Adrenal gland (tissue), 19 donors: ENCODE measurements at places on chromosomes 6 and 20. TPM values are rescaled to one million over a fixed set of nuclear protein-coding genes. Genes with fewer than 3 reads are reported as not detected.

DNA sequence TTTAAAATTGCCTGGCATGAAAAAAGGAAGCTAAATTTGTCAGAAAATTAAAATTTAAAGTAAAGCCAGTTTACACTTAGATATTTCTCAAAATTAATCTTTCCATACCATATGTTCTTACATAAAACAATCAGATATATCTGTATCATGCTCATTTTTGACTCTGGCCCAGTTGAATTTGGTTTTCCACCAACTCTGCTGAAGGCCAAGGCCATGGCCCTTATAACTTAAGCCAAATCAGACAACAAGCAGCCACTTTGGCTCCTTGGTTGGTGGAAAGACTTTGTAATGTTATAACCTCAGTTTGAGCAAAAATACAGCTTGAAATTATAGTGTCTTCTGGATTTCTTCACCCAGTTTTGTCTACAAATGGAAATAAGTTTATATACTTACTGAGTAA is 97.3 kb downstream of the CENPW start:
- no peaks in the 10 kb centered on the region for H3K36me3 ChIP-seq
- peak; percentile 26 for DNase-seq
- no peaks in the 10 kb centered on the region for H3K27me3 ChIP-seq
- no peak overlapping the region for H3K27ac ChIP-seq
- no peak overlapping the region for H3K4me3 ChIP-seq

DNA sequence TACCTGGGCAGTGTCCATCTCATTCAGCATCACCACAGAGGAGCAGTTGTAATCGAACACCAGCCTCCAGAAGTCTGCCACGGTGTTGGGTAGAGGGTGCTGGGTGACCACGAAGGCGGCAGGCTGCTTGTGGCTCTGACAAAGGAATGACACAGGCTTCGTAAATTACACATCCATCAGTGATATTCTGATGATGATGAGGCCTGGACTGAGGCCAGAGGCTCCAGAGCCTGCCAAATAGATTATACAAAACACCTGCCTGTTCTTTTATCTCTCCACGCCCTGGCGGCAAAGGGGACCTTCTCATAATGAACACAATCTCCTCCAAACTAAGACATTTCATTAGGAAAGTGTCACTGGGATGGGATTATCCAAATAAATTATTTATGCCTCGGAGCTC is 480.2 kb upstream of the CHD6 start:
- no peak for DNase-seq
- H3K27me3 ChIP-seq: no peaks in the 10 kb centered on the region
- H3K4me3 ChIP-seq: no peak overlapping the region
- H3K27ac ChIP-seq: no peak overlapping the region
- no peaks in the 10 kb centered on the region for H3K36me3 ChIP-seq

DNA sequence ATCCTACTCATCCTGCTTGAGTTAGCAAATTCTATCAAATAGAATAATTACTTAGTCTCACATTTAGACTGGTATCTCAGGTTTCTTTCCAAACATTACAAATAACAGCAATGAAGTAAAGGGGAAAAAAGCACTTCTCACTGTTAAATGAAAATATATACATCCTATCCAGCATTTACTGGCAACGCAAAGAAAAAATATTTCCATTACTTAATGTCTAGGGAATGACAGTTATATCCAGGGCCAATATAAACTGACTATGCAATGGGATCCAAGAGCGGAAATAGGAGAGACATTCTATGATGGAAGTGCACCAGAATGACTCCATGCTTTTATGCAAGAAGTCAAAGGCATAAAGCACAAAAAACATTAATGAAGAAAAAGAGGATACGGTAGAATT is 60.3 kb downstream of the ME1 start:
- H3K27me3 ChIP-seq: no peaks in the 10 kb centered on the region
- H3K4me3 ChIP-seq: no peak overlapping the region
- H3K4me1 ChIP-seq: peaks cover 4% of the 10 kb centered on the region
- H3K27ac ChIP-seq: no peak overlapping the region

DNA sequence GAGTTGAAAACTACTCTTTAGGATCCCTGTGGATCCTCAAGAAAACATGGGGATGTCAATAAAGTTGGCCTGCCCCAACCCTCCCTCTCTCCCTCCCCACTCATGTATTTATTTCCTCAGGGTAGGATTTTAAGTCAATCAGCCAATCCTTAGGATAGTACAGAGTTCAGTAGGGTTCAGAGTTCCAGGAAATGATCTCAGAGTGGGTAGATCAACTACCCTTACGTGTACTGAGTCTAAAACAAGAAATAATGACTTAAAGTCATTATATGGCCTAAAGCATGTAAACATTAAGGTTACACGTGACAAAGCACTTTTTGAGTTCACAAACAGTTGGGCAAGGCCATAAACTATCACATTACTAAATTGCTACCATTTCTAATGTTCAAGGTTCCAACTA is 47.2 kb upstream of the REV3L start:
- H3K4me3 ChIP-seq: no peak overlapping the region
- H3K4me1 ChIP-seq: peaks cover 20% of the 10 kb centered on the region
- no peaks in the 10 kb centered on the region for H3K36me3 ChIP-seq
- H3K27me3 ChIP-seq: no peaks in the 10 kb centered on the region
- no peak for DNase-seq
- no peak overlapping the region for H3K27ac ChIP-seq

- no peaks in the 10 kb centered on the region for H3K36me3 ChIP-seq
- H3K4me3 ChIP-seq: no peak overlapping the region
- H3K27ac ChIP-seq: no peak overlapping the region
- DNase-seq: no peak
- no peaks in the 10 kb centered on the region for H3K27me3 ChIP-seq
These were observed 7.9 kb upstream of the WFDC10A start for GRCh38 chr20:45621593-45621992.

DNA sequence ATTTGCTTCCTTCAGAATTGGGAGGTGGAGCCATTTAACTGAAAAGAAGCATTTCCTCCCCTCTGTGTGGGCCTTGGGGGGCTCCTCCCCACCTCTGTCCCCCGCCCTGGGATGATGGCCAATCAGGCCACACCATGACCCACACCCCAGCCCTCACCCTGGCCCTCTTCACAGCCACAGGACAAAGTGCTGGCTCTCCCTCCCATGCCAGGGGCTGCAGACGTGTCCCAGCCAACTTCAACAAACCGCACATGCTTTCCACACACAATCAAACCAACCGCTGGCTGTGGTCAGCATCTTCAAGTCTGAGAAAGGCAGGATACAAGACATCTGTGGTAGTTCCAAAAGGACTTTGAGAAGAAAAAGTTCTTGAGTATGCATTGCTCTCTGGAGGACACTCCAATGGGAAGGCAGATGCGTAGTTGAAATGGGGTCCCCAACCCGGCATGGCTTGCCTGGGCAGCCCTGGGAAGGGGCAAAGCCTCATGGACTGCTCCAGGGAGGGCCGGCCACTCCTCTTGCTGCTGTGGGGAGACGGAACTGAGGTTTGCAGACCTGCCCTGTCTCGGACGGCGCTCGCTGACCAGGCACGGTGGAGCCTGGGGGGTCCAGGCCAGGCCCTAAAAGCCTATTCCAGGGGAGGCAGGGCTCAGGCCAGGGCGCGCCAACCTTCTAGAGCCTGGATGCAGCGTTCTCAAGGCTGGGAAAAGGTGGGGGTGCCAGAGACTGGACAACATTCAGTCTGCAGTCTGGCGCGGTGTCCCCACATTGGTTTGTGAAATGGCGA is 12.2 kb downstream of the TTLL2 start:
- H3K36me3 ChIP-seq: no peaks in the 10 kb centered on the region
- no peak overlapping the region for H3K27ac ChIP-seq
- no peak for DNase-seq
- H3K4me3 ChIP-seq: no peak overlapping the region
- no peaks in the 10 kb centered on the region for H3K4me1 ChIP-seq

DNA sequence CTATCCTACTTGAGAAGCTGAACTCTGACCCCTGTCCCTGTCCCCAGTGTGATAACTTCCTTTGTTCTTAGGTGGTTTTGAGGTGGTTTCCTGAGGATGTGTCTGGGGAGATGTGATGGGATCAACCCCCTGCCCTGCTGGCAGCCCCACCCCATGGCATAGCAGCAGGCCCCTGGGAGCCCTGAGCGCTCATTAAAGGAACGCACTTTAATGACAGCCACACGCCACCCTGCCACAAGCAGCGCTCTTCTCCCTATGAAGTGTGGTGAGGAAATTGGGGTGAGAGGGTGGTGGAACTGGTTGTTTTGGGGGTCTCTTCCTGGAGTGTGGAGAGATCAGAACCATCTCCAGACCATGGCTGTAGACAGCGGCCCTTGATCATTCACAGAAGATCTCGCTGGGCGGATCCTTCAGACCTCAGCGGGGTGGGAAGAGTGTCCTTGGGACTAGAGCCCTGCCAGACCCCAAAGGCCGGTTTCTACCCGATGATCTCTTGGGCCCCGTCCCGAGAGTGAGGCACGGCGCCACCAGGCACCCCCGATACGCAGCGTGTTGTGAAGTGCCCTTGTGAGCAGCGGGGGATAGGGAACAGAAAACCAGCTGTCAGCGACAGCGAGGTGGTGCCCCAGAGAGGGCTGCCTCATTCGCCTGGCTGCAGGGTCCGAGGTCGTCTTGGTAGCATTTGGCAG is 45.4 kb downstream of the SYNJ2 start:
- H3K4me1 ChIP-seq: peaks cover 18% of the 10 kb centered on the region
- peak overlapping the region; percentile 82 for H3K27ac ChIP-seq
- no peak for DNase-seq
- no peaks in the 10 kb centered on the region for H3K27me3 ChIP-seq
- no peaks in the 10 kb centered on the region for H3K36me3 ChIP-seq
- no peak overlapping the region for H3K4me3 ChIP-seq

DNA sequence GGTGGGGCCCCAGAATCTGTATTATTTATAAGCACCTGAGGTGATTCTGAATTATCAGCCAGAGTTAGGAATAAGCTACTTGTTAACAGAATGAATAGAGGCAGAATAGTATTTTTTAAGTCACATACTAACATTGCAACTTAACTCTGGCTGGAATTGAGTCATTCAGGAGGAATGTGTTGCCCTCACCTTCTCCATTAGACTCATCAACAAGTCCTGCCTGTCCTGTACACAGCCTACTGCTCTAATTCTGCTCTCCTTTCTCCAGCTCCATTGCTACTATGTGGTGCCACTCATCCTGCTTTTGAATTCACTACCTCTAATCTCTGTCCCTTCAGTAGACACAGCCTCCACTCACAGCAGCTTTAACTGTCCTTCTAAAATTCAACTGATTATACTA is 669.4 kb downstream of the DHX35 start:
- no peaks in the 10 kb centered on the region for H3K36me3 ChIP-seq
- H3K4me3 ChIP-seq: no peak overlapping the region
- no peak overlapping the region for H3K27ac ChIP-seq
- no peaks in the 10 kb centered on the region for H3K27me3 ChIP-seq
- H3K4me1 ChIP-seq: no peaks in the 10 kb centered on the region

- no peak for DNase-seq
- H3K36me3 ChIP-seq: no peaks in the 10 kb centered on the region
- no peak overlapping the region for H3K27ac ChIP-seq
These were observed 388.4 kb upstream of the GJE1 start for GRCh38 chr6:141744194-141744925.

GRCh38 chr6:16546861-16547260 is 214.4 kb downstream of the ATXN1 start:
- H3K27ac ChIP-seq: no peak overlapping the region
- DNase-seq: no peak
- H3K27me3 ChIP-seq: no peaks in the 10 kb centered on the region
- H3K4me3 ChIP-seq: no peak overlapping the region

GRCh38 chr6:147283460-147283859 is 79.2 kb downstream of the STXBP5 start:
- no peaks in the 10 kb centered on the region for H3K27me3 ChIP-seq
- H3K27ac ChIP-seq: no peak overlapping the region
- no peak overlapping the region for H3K4me3 ChIP-seq
- peaks cover 6% of the 10 kb centered on the region for H3K4me1 ChIP-seq

GRCh38 chr20:21229163-21229562 is 74.0 kb upstream of the XRN2 start:
- H3K27me3 ChIP-seq: no peaks in the 10 kb centered on the region
- no peak overlapping the region for H3K4me3 ChIP-seq
- no peaks in the 10 kb centered on the region for H3K4me1 ChIP-seq
- DNase-seq: no peak
- H3K27ac ChIP-seq: no peak overlapping the region

DNA sequence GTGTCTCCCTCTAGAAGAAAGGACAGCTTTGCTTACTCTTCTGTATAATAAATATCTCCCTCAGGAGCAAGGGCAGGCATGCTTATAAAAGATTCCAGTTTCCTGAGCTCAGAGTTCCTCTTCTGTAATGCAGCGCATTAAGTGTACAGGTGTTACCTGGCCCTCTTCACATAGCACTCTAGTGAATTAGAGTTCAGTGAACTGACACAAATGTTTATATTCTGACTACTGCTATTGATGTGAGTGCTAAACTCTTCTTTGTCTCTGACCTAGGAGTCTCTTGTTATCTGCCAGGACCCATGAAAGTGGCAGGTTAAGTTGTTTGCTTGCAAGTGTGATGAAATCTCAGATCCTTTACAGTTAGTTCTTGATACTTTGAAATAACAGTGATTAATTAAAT is 33.5 kb downstream of the CYB5R4 start:
- no peak overlapping the region for H3K4me3 ChIP-seq
- no peak for DNase-seq
- H3K36me3 ChIP-seq: no peaks in the 10 kb centered on the region
- no peak overlapping the region for H3K27ac ChIP-seq
- peaks cover 5% of the 10 kb centered on the region for H3K4me1 ChIP-seq

- no peaks in the 10 kb centered on the region for H3K27me3 ChIP-seq
- no peak overlapping the region for H3K27ac ChIP-seq
- peaks cover 16% of the 10 kb centered on the region for H3K4me1 ChIP-seq
- no peak for DNase-seq
These were observed 105.0 kb upstream of the FOXO3 start for GRCh38 chr6:108455688-108456087.

GRCh38 chr20:2001119-2001518 is 7.3 kb upstream of the PDYN start:
- no peak for DNase-seq
- H3K36me3 ChIP-seq: no peaks in the 10 kb centered on the region
- H3K4me1 ChIP-seq: peaks cover 2% of the 10 kb centered on the region
- no peaks in the 10 kb centered on the region for H3K27me3 ChIP-seq
- H3K27ac ChIP-seq: no peak overlapping the region

- no peak overlapping the region for H3K27ac ChIP-seq
- no peak overlapping the region for H3K4me3 ChIP-seq
- no peaks in the 10 kb centered on the region for H3K27me3 ChIP-seq
- no peaks in the 10 kb centered on the region for H3K4me1 ChIP-seq
- no peaks in the 10 kb centered on the region for H3K36me3 ChIP-seq
- DNase-seq: no peak
These were observed 60.8 kb downstream of the RTN4IP1 start for GRCh38 chr6:106568530-106568929.

GRCh38 chr6:128251445-128252340 is 268.7 kb downstream of the PTPRK start:
- no peaks in the 10 kb centered on the region for H3K4me1 ChIP-seq
- H3K27me3 ChIP-seq: no peaks in the 10 kb centered on the region
- H3K4me3 ChIP-seq: no peak overlapping the region
- no peaks in the 10 kb centered on the region for H3K36me3 ChIP-seq
- no peak for DNase-seq

GRCh38 chr20:63924241-63924640 is 29.3 kb downstream of the DNAJC5 start:
- no peak overlapping the region for H3K27ac ChIP-seq
- no peaks in the 10 kb centered on the region for H3K27me3 ChIP-seq
- no peak for DNase-seq
- H3K4me3 ChIP-seq: no peak overlapping the region

Gene RGS17
- under 0.01 TPM for total RNA-seq

Gene MAP3K5
- 306 TPM for total RNA-seq

Gene SLC16A10
- 40.8 TPM for total RNA-seq

Gene IL20RA
- total RNA-seq: 21.9 TPM

Gene OPRM1
- 0.98 TPM for total RNA-seq

Gene SEC23B
- total RNA-seq: 63.4 TPM

Gene SNAI1
- total RNA-seq: 8.0 TPM
